ENCODE measurements at places on chromosomes 2 and 18. TPM values are rescaled to one million over a fixed set of nuclear protein-coding genes. Genes with fewer than 3 reads are reported as not detected.

Gene CD226
- 0.25 TPM for total RNA-seq

Gene TACR1
- total RNA-seq = not detected

Gene NYAP2
- not detected for total RNA-seq

Gene SERPINB10
- total RNA-seq = not detected

Gene TLX2
- total RNA-seq = not detected

Gene TOGARAM2
- not detected for total RNA-seq

Gene CD8A
- not detected for total RNA-seq

Gene MDH1B
- total RNA-seq = 3.7 TPM

Gene COX5B
- total RNA-seq = 143 TPM

Gene OTX1
- 0.20 TPM for total RNA-seq

Gene NXPH2
- total RNA-seq = not detected

Gene VAMP8
- total RNA-seq = 47.0 TPM

Gene GORASP2
- 39.1 TPM for total RNA-seq
